ENCODE measurements at places on chromosomes 16 and 17. TPM values are rescaled to one million over a fixed set of nuclear protein-coding genes. Genes with fewer than 3 reads are reported as not detected.

TP53TG3C gene
- 0.11 TPM for total RNA-seq

CDH5 gene
- 0.17 TPM for total RNA-seq

NR1D1 gene
- total RNA-seq: 10.8 TPM

GNG13 gene
- not detected for total RNA-seq

RMI2 gene
- total RNA-seq: 32.2 TPM

PTGES3L gene
- 0.84 TPM for total RNA-seq

NKD1 gene
- total RNA-seq: 0.12 TPM

RCVRN gene
- total RNA-seq: not detected

GPR142 gene
- not detected for total RNA-seq

NACA2 gene
- 0.10 TPM for total RNA-seq

CCL7 gene
- total RNA-seq: 0.61 TPM

TNFSF12 gene
- 12.5 TPM for total RNA-seq

CHST6 gene
- total RNA-seq: 0.07 TPM

TBC1D3 gene
- total RNA-seq: not detected

TLCD3A gene
- 56.8 TPM for total RNA-seq

BCL6B gene
- not detected for total RNA-seq

TUBG2 gene
- 26.1 TPM for total RNA-seq

SLC16A5 gene
- 20.6 TPM for total RNA-seq

GAST gene
- total RNA-seq: not detected
